ENCODE measurements at places on chromosomes 3 and 15.

- DNase-seq, result no peak
Measured at GRCh38 chr15:99518191-99518590, 47.6 kb upstream of the MEF2A start.

DNA sequence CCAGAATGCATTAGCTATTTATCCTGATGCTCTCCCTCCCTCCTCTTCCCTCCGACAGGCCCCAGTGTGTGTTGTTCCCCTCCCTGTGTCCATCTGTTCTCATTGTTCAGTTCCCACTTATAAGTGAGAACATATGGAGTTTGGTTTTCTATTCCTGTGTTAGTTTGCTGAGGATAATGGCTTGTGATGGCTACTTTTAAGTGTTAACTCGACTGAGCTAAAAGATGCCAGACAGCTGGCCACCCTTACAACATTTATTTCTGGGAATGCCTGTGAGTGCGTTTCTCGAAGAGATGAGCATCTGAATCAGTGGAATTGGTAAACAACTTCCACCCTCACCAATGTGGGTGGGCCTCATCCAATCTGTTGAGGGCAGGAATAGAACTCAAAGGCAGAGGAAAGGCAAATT lies 24.7 kb upstream of the TM2D3 start:
- DNase-seq, result no peak

DNA sequence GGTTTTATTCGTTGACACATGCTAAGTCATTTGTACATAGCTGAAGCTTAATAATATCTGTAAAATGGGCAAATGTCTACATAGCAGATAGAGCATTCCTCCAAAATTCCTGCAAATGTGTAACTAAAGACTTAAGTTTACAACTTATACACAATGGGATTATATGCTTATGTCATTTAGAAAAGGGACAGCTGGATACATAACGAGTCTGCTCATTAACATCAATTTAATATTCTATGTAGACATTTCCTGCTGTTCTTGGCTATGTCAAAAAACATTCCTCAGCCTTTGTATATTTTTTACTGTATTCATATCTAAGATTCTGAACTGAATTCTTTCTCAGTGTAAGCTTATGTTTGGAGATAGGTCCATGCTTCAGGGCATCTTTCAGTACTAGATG lies 762.2 kb downstream of the NR2F2 start:
- no peak for DNase-seq

GRCh38 chr3:79598594-79598993 lies 169.2 kb downstream of the ROBO1 start:
- DNase-seq, result no peak

DNA sequence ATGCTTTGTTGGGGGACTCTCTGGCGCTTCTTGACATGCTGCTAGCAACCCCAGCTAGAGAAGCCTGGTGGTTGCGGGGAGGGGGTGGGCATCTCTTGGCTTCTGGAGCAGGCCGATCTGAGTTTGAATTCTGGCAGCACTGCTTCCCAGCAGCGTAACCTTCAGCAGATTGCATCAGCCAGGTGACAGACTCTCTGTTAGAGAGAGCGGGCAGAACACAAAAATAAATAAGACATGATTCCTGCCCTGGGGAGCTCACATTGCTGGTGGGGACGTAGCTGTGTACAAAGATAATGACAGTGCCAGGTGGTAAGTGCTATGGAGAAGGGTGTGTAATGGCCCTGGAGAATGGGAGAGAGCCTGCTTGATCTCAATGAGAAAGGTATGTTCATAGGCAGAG lies 87.4 kb downstream of the THSD4 start:
- no peak for DNase-seq

- no peak for DNase-seq
Measured at GRCh38 chr3:2908693-2909351, 201.4 kb downstream of the IL5RA start.

GRCh38 chr3:30649572-30650318 lies 43.3 kb downstream of the TGFBR2 start:
- DNase-seq, result no peak

Measured in GM12892 (cell line).